ENCODE measurements at places on chromosomes 7 and 10.
A peak's percentile ranks its signal among the peaks of the same experiment; 100 is the strongest.

GRCh38 chr10:99758211-99758891 lies 24.1 kb upstream of the ABCC2 start:
- H3K36me3 ChIP-seq = peaks cover 83% of the 10 kb centered on the region
- no peak for DNase-seq
- peaks cover 8% of the 10 kb centered on the region for H3K4me1 ChIP-seq
- H3K4me3 ChIP-seq = no peak overlapping the region

DNA sequence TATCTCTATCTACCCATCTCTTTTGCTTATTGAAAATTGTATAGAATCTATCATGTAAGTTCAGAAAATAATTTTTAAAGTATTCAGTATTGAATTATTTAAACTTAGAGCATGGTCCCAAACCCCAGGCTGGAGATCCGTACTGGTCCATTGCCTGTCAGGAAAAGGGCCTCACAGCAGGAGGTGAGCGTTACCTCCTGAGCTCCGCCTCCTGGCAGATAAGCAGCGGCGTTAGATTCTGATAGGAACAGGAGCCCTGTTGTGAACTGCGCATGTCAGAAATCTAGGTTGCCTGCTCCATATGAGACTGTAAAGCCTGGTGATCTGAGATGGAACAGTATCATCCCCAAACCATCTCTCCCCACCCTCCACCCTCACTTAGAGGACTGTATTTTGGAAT lies 266.0 kb upstream of the CNTNAP2 start:
- no peaks in the 10 kb centered on the region for H3K4me1 ChIP-seq
- no peak overlapping the region for H3K27ac ChIP-seq
- DNase-seq = no peak

GRCh38 chr7:64544010-64544409 lies 18.9 kb downstream of the ZNF680 start:
- H3K4me1 ChIP-seq = peaks cover 6% of the 10 kb centered on the region
- H3K27ac ChIP-seq = no peak overlapping the region
- DNase-seq = no peak

GRCh38 chr10:4058514-4059029 lies 273.6 kb upstream of the KLF6 start:
- DNase-seq = peak; percentile 29
- no peak overlapping the region for H3K4me3 ChIP-seq
- H3K36me3 ChIP-seq = no peaks in the 10 kb centered on the region
- H3K27ac ChIP-seq = no peak overlapping the region

DNA sequence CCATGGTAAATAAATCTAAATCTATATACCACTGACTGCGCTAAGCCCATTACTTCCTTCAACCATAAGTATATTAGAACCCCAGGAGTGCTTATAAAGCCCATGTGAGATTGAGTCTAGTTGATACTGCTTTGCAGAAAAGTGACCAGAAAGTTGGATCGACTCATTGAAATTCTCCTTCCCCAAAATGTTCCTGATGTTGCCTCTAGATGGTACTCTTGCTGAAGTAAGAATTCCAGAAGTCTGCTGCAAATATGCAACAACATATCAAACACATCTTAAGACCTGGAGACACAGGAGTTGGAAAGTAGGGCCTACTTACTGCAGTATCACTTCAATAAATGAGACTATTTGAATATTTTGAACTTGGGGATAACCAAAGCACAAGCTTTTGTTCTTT lies 550.8 kb downstream of the IPMK start:
- no peak overlapping the region for H3K4me3 ChIP-seq
- no peaks in the 10 kb centered on the region for H3K27me3 ChIP-seq
- peak; percentile 53 for DNase-seq
- no peaks in the 10 kb centered on the region for H3K4me1 ChIP-seq
- no peaks in the 10 kb centered on the region for H3K36me3 ChIP-seq

DNA sequence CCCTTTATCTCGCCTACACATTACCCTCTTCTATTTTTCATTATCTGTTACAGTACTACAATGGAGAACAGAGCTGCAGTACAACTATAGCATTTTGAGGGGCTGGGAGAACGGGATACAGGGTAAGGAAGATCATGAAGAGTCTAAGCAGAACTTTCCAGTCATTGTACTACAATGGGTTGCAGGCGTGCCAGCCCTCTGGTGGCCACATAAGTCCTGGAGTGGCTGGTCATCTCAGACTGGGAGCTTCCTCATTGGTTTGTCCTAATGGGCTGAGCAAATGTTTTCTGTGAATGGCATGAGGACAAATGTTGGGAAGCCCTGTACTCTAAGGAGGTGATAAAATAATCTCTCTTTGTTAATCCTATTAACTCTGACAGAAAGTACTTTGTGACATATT lies 33.0 kb downstream of the TMEM106B start:
- H3K36me3 ChIP-seq = no peaks in the 10 kb centered on the region
- no peak overlapping the region for H3K4me3 ChIP-seq
- H3K27me3 ChIP-seq = no peaks in the 10 kb centered on the region
- H3K4me1 ChIP-seq = no peaks in the 10 kb centered on the region

DNA sequence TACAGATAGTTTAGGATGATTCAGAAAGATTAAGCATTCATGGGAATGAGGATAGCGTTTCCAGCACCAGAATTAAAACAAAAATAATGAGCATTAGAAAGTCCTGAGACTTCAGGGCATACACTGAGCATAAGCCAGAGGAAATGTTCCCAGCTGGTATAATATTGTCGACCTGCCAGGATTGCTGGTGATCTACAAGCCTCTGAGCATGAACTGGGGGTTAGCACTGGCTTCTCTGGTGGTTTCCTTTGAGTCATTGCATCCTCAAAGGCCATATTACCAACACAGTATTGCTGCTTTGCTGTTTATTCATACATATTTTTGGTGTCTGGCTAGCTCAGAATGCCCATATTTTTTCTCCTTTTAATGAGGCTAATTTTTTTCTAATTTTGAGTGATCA lies 10.7 kb upstream of the ATRNL1 start:
- H3K4me3 ChIP-seq = no peak overlapping the region
- H3K36me3 ChIP-seq = no peaks in the 10 kb centered on the region
- DNase-seq = peak; percentile 2
- no peak overlapping the region for H3K27ac ChIP-seq
- no peaks in the 10 kb centered on the region for H3K4me1 ChIP-seq

DNA sequence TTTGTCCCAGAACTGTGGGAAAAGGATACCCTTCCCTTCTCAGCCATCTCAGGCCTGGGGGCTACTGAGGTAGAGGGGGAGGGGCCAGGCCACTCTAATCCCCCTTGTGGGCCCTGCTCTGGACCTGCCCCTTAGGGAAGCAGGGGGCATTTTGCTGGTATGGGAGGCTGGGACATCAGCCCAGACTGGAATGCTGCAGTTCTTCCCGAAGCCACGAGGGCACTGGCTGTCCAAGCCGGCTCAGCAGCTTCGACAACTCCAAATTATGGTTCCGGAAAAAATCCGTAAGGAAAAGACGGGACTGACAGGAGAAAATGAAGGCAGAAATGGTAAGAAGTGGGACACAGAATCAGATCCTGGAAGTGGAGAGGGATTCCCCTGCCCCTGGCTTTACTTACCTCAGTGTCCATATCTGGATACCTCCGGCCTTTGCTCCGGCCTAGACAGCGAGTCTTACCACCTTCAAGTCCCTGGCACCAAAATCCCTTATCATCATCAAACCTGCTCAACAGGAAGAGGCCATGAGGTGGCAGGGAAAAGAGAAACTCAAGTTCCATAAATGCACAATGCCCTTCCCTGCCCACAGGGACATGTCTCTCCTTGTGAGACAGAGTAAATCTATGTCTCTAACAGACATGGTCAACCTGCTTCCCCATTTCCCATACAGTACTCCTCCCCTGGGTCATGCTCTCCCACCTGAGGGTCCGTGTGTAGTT lies 9.0 kb downstream of the NDST2 start:
- DNase-seq = no peak
- no peaks in the 10 kb centered on the region for H3K27me3 ChIP-seq
- no peak overlapping the region for H3K27ac ChIP-seq
- no peak overlapping the region for H3K4me3 ChIP-seq

DNA sequence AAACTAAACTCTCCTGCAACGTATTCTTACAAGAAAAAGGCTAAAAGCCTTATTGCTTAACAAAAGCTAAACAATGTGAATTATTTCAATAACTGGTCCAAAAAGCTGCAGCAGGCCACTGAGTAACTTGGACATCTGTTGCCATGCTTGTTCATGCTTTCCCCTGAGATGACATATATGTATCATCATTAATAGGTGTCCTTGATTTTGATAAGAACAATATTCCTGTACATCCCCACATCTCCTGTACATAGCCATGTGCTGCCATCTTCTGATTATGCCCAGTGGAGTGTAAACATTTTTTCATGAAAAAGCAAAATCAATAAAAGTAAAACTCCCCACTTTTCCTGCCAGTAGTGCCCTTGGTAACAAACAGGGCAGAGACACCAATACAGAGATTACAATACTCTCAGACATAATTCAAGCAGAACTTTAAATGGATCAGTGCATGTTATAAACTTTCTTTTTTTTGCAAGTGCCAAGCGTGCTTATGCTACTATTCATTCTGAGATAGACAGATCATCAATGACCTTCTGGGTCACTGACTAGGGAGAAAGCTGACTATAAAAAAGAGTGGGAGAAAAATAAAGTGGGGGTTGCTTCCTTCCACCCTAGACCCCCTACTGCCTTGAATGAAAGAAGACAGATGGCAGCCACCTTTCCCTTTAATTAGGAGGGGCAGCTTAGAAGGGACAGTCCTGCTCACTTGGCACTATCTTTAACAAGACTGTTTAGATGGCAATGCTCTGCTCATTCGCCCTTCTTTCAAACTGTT lies 205.5 kb upstream of the KLF14 start:
- peak overlapping the region; percentile 90 for H3K27ac ChIP-seq
- peak overlapping the region; percentile 76 for H3K4me3 ChIP-seq
- DNase-seq = no peak
- H3K27me3 ChIP-seq = no peaks in the 10 kb centered on the region
- peaks cover 71% of the 10 kb centered on the region for H3K36me3 ChIP-seq

GRCh38 chr7:22635349-22635748 lies 91.7 kb upstream of the IL6 start:
- H3K36me3 ChIP-seq = no peaks in the 10 kb centered on the region
- no peak overlapping the region for H3K4me3 ChIP-seq
- no peak overlapping the region for H3K27ac ChIP-seq
- no peak for DNase-seq
- H3K4me1 ChIP-seq = no peaks in the 10 kb centered on the region
- H3K27me3 ChIP-seq = no peaks in the 10 kb centered on the region

DNA sequence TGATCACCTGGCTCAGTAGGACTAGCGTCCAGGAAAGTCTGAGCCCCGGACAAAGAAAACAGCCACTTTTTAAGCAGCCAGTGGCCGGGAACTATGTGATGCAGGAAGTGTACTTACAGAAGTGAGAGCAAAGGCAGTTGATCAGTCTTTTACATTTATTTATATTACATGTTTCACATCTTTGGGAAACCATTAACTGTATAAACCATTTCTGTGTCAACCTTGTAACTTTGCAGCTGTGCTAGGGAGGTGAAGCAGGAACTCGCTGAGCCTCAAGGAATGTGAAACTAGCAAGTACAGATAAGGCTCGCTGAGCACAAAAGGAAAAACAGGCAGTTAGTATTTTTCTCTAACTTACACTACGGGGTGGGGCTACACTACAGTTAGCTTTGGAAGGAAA lies 39.9 kb upstream of the HECW1 start:
- H3K27me3 ChIP-seq = peaks cover 34% of the 10 kb centered on the region
- DNase-seq = no peak

DNA sequence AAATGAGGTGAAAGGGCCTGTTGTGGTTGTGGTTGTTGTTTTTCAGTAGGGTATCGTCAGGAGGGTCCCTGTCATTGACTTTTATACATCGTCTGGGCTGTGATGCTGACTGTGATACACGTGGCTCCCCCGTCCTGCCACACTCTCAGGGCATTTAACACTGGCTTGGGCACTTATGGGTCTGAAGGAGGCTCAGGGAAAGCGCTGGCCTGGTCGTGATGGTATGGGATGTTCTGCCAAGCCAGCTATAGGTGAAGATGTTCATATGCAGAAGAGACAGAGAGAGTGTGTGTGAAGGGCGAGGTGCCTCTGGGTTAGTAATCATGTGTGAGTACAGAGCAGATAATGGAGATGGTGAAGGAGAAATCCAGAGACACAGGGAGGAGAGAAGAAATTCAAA lies 158.5 kb downstream of the PRPF18 start:
- no peaks in the 10 kb centered on the region for H3K27me3 ChIP-seq
- peaks cover 21% of the 10 kb centered on the region for H3K4me1 ChIP-seq
- no peak overlapping the region for H3K4me3 ChIP-seq
- no peak overlapping the region for H3K27ac ChIP-seq

DNA sequence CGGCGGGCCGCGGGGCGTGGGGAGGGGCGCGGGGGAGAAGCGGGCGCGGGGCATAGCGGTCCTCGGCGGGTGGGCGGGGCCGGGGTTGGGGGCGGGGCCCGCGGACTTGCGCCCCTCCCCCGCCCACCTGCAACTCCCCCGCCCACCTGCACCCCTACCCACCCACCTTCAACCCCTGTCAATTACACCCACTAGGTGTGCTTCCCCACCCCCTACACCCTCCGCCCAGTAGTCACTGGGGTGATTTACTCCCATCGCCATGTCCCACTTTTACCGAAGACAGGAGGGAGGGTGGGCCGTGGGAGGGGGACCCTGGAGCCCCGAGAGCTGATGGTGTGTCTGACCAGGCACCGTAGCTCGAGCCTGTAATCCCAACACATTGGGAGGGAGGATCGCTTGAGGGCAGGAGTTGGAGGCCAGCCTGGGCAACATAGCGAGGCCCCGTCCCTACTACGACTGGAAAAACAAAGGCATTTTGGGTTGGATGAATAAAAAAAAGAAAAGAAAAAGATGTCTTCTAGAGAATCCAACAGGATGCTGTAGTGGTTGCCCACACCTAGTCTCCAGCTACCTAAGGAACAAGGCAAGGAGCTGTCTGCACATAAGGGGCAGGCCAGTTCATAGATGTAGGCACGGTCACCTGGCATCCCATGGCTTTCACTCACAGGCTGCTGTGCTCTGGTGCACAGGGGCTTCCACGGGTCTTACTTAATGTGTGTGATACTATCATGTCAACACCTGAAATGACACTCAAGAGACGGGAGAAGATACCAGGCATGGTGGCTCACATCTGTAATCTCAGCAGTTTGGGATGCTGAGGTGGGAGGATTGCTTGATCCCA lies 761 bp downstream of the KCTD7 start:
- no peak for DNase-seq
- H3K4me1 ChIP-seq = peaks cover 18% of the 10 kb centered on the region
- H3K36me3 ChIP-seq = no peaks in the 10 kb centered on the region
- H3K27me3 ChIP-seq = no peaks in the 10 kb centered on the region
- H3K4me3 ChIP-seq = peak overlapping the region; percentile 79

GRCh38 chr7:138864667-138865066 lies 66.7 kb upstream of the ATP6V0A4 start:
- H3K4me1 ChIP-seq = peaks cover 20% of the 10 kb centered on the region
- H3K27ac ChIP-seq = peak overlapping the region; percentile 79
- DNase-seq = peak; percentile 96
- H3K36me3 ChIP-seq = peaks cover 18% of the 10 kb centered on the region

DNA sequence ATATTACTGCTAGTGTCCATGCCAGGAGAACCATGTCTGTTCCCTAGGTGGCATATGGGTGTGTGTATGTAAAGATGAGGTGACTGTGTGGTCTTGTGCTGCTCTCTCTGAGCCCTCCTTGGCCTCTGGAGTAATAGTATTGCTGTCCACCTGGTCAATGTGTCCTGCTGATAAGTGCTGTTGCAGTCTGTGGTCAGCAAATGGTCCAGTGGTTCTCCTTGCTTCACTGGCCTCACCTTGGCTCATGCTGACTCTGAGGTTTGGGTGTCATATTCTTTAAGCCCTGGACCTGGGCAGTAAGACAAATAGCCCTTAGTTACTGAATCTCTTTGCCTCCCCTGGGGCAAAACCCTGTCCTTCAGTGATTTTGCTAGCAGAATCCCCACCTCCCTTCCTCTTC lies 56.8 kb downstream of the TPST1 start:
- H3K4me3 ChIP-seq = no peak overlapping the region
- H3K36me3 ChIP-seq = peaks cover 7% of the 10 kb centered on the region
- H3K4me1 ChIP-seq = peaks cover 6% of the 10 kb centered on the region
- no peak for DNase-seq

- no peaks in the 10 kb centered on the region for H3K36me3 ChIP-seq
- H3K4me3 ChIP-seq = no peak overlapping the region
- no peak overlapping the region for H3K27ac ChIP-seq
Observed at GRCh38 chr7:124269774-124270173, 236.9 kb upstream of the TMEM229A start.
